ENCODE measurements at places on chromosomes 4 and X. TPM values are rescaled to one million over a fixed set of nuclear protein-coding genes. Genes with fewer than 3 reads are reported as not detected.

Gene AP1S2
- total RNA-seq = 39.7 TPM

Gene P2RY8
- not detected for total RNA-seq

Gene MTMR8
- 0.43 TPM for total RNA-seq

Gene PDE6B
- total RNA-seq = under 0.01 TPM

Gene RBPJ
- total RNA-seq = 58.7 TPM

Data from fibroblast of villous mesenchyme (primary cell).